ENCODE measurements at places on chromosomes 3 and 15.

GRCh38 chr3:157520485-157521150 is 17.4 kb upstream of the VEPH1 start:
- no peak for DNase-seq

- DNase-seq, result no peak
These were observed 87.6 kb downstream of the FOXP1 start for GRCh38 chr3:71495708-71496472.

- no peak for DNase-seq
These were observed 67.5 kb downstream of the TMEM39A start for GRCh38 chr3:119395923-119396358.

- DNase-seq, result no peak
These were observed 63.8 kb upstream of the ACP3 start for GRCh38 chr3:132253262-132253878.

GRCh38 chr3:8486936-8487335 is 14.7 kb upstream of the LMCD1 start:
- no peak for DNase-seq

DNA sequence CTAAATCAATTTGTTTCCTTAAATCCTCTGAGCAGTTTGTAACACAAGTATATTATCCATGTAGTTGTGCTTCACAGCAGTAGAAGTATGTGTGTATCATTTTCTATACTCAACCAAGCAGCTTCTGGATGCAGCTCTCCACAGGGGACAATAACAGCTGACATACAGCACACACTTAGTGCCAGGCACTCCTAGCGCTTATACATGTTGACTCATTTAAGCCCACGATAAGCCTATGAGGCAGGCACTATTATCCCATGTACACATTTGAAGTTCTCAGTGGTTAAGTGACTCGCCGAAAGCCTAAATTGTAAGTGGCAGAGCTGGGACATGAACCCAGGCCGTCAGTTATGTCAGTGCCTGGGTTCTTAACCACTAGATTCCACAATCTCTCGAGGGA is 20.3 kb upstream of the LPP start:
- DNase-seq, result no peak

GRCh38 chr3:52844290-52844975 is 9.6 kb upstream of the MUSTN1 start:
- DNase-seq, result no peak

DNA sequence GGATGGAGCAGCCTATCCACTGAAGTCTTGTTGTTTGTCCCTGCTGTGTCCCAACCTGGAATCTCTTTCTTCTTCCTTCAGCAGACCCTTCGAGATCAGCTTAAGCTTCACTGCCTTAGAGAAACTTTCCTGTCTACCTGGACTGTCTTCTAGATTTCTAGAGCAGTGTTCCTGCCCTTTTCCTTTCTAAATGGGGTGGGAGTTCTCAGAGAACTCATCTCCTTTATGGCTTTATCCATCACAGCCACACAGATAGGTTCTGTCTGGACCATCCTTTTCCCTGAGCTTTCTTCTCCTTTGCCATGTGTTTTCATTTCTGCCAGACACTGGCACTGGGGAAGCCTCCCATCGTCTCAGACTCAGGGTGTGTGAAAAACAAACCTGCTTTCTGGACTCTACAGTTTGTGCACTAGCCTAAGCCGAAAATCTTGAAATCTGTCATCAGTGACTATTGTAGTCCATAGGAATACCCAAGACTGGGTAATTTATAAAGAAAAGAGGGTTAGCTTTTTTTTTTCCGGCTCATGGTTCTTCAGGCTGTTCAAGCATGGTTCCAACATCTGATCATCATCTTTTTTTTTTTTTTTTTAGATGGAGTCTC is 177.5 kb downstream of the PGPEP1L start:
- no peak for DNase-seq

- no peak for DNase-seq
These were observed 413 bp downstream of the SEC22C start for GRCh38 chr3:42581400-42581708.

GRCh38 chr15:52308446-52309153 is 13.0 kb upstream of the MYO5C start:
- no peak for DNase-seq

GRCh38 chr15:84736375-84736774 is 12.0 kb upstream of the ZNF592 start:
- no peak for DNase-seq

GRCh38 chr3:169748670-169749069 is 16.2 kb downstream of the TERC start:
- DNase-seq, result no peak

DNA sequence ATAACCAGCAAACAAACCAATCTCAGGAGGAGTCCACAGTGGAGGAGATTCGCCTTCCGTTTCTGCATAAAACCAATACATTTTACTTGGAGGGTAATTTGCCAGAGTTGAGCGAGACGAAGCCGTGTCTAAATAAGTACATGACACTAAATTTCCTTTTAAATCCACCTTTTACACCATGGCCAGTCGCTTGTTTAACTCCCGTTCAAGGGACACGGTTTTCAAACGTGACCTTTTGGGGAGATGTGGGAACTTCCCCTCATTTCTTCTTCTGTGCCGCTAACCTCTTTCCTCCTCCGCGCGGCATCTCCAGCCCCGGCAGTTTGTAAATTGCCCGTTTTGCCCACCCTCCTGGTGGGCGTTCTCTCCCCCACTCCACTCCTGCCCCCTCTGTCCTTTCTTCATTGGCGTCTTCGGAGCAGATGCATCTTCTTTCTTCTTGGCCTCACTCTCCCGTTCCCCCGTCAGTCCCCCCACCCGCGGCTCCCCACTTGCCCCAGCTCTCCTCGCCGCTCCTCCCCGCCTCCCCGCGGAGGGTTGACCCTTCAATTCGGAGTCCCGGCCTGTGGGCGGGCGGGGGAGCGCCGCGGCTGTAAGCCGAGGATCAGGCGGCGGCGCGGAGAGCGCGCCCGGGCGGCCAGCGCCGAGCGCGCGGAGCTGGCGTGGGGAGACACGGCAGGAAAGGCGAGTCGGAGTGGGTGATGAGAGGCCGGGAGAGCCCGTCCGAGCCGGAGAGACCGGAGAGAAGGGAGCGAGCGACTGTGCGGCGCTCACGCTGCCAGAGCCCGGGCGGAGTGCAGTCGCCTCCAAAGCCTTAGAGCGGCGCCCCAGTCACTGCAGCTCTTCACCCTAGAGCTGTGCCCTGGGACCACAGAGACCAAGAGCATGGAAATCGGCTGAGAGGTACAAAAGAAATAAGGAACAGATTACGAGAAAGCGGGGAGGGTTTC is at the start of gene NLGN1:
Gene NLGN1, plus strand, starts transcription at position 584 of the 950 bp plus-strand sequence.
- peak; percentile 72 for DNase-seq

DNA sequence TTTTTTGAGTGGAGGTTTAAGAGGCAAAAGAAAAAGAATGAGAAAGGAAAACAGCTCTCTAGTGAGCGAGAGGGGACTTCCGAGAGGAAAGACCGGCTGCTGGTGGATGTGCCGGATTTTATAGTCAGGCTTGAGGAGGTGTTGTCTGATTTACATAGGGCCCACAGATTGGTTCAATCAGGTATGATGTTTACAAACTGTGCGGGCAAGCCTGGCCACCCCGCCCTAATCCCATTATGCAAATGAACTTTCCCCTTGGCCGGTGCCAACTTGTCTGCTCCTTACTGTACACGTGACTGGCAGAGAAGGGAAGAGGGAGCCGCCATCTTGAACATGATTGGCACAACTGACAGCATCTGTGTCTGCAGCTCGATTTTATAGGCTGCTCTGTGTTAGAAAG is 44.7 kb downstream of the FAM43A start:
- no peak for DNase-seq

GRCh38 chr3:124860599-124860998 is 26.6 kb downstream of the ITGB5 start:
- peak; percentile 48 for DNase-seq

DNA sequence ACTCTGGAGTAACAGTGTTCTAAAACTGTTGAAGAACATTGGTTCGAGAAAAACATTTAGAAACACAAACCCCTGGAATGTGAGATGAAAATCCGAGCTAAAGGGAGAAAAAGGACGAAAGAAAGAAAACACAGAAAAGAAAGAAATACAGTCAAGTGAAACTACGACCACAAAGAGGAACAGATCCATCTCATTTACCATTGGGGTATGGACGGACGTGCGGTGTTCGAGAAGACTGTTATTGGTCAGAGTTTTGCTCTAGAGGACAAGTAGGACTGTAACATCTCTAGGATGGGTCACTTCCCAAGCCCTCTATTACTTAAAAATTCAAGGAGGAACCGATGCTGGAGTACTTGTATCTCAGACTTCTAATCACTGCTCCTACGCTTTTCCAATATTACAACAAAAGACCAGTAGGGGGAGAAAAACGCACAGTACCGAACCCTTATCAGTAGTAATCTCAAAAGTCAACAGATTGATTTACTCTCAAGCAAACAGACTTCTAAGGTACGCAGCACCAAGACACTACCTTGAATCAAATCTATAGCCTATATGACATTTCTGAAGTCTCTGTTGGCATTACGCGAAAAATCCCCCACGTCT is 1.1 kb upstream of the PIK3CA start:
- no peak for DNase-seq

DNA sequence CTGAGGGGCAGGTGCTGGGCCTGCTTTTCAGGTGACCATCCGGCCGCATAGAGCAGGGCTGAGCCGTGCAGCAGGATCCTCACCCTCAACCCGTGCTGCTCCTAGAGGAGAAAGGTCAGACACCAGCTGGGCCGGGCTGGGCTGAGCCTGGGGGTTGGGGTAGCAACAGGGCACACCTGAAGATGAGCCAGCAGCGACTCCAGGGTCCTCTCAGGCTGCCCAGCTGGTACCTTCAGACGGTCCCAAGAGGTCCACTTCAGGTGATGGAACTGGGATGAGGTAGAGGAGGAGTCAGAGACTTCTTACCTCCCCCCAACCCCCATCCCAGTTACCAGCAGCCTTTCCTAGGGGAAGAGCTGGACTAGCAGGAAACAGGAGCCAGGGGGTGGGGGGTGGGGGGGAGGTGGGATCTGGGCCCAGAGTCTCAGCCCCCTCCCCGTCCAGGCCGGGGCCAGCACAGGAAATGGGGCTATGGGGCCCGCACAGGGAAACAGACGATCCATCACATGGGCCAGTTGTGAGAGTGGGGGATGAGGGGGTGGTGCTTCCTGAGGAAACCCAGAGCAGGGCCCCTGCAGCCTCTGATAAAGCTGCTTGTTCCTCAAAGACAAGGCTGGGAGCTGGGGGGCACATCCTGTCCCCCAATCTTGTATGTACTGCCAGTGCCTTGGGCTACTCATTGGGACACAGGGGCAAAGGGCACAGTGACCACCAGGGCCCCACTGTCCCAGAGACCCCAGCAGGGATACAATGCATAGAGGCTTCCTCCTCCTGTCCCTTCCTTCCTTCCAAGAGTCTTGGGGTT is 3.0 kb downstream of the INKA1 start:
- DNase-seq, result peak; percentile 45

- DNase-seq, result no peak
These were observed 94.7 kb downstream of the STAG1 start for GRCh38 chr3:136657526-136657925.

DNA sequence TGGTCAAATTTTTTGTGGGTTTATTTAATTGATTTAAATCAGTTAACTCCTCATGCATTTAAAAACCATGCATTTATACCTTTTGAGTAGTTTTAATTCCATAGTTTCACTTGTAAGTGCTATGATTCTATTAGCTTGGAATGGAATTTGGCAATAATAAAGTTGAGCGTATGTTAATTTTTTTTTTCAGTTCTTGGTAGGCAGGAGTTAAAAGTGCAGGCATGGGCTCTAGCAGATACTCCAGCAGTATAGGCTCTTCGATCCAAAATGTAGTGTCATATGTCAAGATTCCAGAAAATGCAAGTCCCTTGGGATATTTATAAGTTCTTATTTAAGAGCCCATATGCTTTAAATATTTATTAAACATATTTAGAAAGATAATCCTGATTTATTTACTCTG is 70.3 kb downstream of the LYSMD4 start:
- DNase-seq, result no peak

- peak; percentile 94 for DNase-seq
These were observed at the start of gene HDDC3 for GRCh38 chr15:90931828-90932659. Gene HDDC3, minus strand, starts transcription at chr15:90932549. Its CDS starts 9 bp downstream, at chr15:90932540.

DNA sequence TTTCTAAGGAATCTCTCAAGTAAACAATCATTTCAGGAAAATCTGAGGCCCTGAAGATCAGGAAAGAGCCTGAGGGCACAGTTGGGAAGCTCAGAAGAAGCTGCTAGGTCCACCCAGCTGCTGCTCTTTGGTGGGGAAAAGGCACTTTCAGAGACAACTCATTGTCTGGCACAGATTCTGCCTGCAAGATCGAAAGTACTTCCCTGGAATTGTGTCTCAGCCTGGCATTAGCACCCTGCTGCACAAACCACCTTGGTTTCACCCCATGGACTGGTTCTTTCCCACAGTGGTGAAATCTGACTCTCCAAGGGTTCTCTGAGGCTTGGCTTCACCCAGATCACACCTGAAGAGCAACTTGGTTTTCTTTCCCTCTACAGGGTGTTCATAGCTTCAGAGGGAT is 18.7 kb downstream of the THRB start:
- DNase-seq, result no peak

- no peak for DNase-seq
These were observed 230.9 kb upstream of the EIF1B start for GRCh38 chr3:40078590-40078989.

DNA sequence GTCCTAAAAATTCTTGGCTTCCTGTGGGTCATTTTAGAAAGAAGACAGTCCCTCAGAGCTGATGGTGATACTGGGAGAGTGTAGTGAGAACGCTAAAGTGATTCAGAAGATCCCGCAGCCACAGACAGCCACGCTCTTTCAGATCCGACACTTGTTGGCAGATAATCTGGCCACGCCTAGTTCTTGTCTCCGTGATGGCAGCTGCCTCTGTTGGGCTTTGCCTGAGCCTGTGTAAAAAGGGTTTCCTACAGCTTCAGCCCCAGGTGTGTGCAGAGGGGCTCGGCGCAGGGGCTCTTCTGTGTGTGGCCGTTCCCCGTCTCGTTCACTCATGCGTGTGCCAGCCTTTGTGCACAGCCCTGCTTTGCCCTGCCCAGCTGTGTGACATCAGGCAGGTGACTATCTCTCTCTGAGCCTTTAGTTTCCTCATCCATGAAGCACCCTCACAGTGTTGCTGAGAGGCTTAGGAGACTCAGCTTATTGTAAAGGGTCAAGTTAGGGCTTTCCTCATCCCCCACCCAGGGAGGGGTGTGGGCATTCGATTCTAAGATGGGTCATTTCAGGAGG is 6.3 kb downstream of the IRAK2 start:
- DNase-seq, result no peak

- no peak for DNase-seq
These were observed 465.9 kb upstream of the DPPA4 start for GRCh38 chr3:109803274-109803673.

DNA sequence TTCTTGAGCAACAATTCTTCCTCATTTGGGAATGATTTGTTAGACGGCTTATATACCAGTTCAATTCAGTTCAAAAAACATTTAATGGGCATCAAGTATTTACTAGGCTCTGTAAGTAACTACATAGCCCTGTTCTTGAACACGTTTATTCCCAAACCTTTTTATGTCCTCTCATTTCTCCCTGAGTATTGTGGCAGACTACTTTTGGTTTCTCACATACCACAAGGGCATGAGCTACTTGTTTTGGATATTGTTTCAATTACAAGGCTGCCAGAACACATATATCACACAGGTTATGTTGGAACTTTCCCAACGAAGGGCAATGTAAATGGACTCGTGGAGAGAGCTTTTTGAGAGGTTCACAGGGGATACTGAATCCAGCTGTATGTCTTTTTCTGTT is 363.8 kb upstream of the NAALADL2 start:
- DNase-seq, result no peak
